H9 (cell line): ENCODE measurements at places on chromosomes 1 and 21.

- DNase-seq: no peak
- H3K27ac ChIP-seq: no peak overlapping the region
- H3K4me1 ChIP-seq: no peaks in the 10 kb centered on the region
Observed at GRCh38 chr1:28503117-28503516, 2.7 kb upstream of the RCC1 start.

DNA sequence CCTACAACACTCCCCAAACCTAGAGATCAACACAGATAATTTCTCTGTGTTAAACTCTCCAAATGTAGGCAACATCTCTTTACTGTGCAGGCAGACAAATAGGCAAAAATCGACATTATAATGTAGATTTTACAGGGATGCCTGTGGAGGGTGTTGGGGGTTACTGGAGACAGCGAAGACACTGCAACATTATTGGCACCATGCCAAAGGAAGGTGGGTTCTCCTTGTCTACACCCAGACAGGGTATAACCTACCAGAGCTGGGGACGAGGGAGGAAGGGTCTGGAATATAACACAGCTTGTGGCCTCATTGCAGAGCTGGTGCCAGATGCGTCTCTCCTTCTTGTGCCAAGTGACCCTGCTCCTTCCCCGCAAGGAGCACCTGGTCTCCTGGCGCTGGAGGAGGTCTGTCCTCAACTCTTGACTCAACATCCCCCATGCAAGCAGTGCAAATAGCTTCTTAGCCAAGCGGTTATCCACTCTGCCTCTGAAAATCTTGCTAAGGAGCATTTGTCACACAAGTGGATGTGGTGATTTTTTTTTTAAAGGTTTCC, 404.0 kb downstream of the PRDM2 start:
- no peaks in the 10 kb centered on the region; the same call in 2 of the 3 replicates for H3K36me3 ChIP-seq
- H3K27ac ChIP-seq: no peak overlapping the region
- no peaks in the 10 kb centered on the region for H3K27me3 ChIP-seq
- DNase-seq: peak; percentile 11
- H3K4me3 ChIP-seq: no peak overlapping the region

- DNase-seq: no peak
- H3K4me3 ChIP-seq: no peak overlapping the region
- no peak overlapping the region for H3K27ac ChIP-seq
- no peaks in the 10 kb centered on the region; the same call in 2 of the 3 replicates for H3K36me3 ChIP-seq
- H3K27me3 ChIP-seq: no peaks in the 10 kb centered on the region
Observed at GRCh38 chr1:185477638-185478580, 160.9 kb upstream of the IVNS1ABP start.

DNA sequence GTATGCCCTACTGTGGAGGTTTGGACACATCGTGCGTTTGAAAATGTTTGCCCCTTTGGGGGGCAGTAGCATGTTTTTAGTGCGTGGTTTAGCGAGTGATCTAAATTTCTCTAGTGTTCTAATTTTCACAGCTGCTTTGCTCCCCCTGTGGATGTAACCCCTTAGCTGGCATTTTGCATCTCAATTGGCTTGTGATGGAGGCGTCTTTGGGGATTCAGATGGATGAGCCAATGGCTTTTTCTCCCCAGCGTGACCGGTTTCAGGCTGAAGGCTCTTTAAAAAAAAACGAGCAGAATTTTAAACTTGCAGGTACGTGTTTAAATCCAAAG, 836 bp downstream of the CDC7 start:
- H3K4me3 ChIP-seq: no peak overlapping the region
- H3K27ac ChIP-seq: peak overlapping the region; percentile 73
- no peak for DNase-seq
- H3K36me3 ChIP-seq: peaks cover 20% of the 10 kb centered on the region
